ENCODE measurements at places on chromosomes 2 and 18.

- no peak for DNase-seq
- no peak overlapping the region for H3K27ac ChIP-seq
- H3K4me3 ChIP-seq: no peak overlapping the region
- peaks cover 20% of the 10 kb centered on the region for H3K4me1 ChIP-seq
- H3K36me3 ChIP-seq: no peaks in the 10 kb centered on the region
Measured at GRCh38 chr2:16012029-16012596, 71.8 kb downstream of the MYCN start.

- H3K4me1 ChIP-seq: no peaks in the 10 kb centered on the region
- no peak overlapping the region for H3K4me3 ChIP-seq
- H3K36me3 ChIP-seq: peaks cover 19% of the 10 kb centered on the region
- H3K27me3 ChIP-seq: no peaks in the 10 kb centered on the region
Measured at GRCh38 chr18:79169958-79170555, 100.9 kb downstream of the ATP9B start.

DNA sequence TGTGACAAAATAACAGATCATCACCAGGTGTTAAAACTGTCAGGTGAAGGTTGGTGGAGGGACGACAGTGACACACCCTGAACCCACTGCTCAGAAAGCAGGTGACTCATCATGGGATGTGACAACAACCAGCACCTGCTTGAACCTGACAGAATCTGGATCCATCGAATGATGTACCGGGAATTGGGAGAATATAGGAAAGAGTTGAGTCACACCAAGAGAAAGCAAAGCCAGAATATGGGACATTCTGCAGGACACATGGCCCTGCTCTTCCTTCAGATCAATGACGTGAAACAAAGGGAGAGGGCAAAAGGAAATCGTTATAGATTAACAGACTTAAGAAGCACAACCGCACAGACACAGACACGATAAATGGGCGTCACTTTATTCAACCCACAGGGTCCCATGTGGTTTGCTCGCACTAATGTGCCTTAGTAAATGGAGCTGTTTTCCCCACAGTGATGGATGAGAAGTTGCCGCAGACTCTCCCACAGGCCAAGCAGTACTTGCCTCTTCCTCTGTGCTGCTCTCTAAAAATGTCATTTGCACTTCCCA lies 100.1 kb downstream of the CRACDL start:
- no peak overlapping the region for H3K27ac ChIP-seq
- no peaks in the 10 kb centered on the region for H3K27me3 ChIP-seq
- DNase-seq: no peak
- no peak overlapping the region for H3K4me3 ChIP-seq

GRCh38 chr2:222945887-222946286 lies 85.1 kb downstream of the ACSL3 start:
- H3K27ac ChIP-seq: no peak overlapping the region
- no peaks in the 10 kb centered on the region for H3K27me3 ChIP-seq
- H3K36me3 ChIP-seq: peaks cover 2% of the 10 kb centered on the region
- DNase-seq: no peak

GRCh38 chr2:188890755-188891154 lies 83.4 kb upstream of the COL3A1 start:
- no peaks in the 10 kb centered on the region for H3K4me1 ChIP-seq
- no peak for DNase-seq
- no peak overlapping the region for H3K27ac ChIP-seq
- no peak overlapping the region for H3K4me3 ChIP-seq
